ENCODE measurements at places on chromosomes 1 and 21.

- DNase-seq = no peak
Observed at GRCh38 chr1:202101184-202101583, 21.5 kb upstream of the GPR37L1 start.

GRCh38 chr1:226625326-226625725 is 76.8 kb downstream of the STUM start:
- DNase-seq = no peak

DNA sequence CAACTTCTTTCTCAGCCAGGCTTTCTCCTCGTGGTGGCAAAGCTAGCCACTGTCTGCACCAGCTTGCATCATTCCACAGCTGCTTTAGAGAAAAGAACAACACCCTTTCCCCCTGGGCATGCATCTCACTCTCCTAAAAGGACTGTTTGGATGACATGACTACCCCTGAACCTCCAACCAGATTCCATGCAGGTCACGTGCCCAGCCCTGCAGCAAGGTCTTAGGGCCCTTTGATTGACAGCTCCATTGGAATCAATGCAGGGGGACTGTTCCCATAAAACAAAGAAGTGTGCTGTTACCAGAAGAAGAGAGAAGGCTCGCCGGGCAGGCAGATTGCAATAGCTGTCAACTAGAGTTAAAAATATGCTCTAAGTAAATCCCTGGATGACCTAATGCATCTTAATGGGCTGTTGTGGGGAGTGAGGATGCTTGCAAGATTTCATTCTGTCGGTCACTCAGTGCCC is 24.4 kb downstream of the KCNA2 start:
- DNase-seq = no peak

GRCh38 chr1:48073798-48074530 is 76.8 kb upstream of the TRABD2B start:
- no peak for DNase-seq

DNA sequence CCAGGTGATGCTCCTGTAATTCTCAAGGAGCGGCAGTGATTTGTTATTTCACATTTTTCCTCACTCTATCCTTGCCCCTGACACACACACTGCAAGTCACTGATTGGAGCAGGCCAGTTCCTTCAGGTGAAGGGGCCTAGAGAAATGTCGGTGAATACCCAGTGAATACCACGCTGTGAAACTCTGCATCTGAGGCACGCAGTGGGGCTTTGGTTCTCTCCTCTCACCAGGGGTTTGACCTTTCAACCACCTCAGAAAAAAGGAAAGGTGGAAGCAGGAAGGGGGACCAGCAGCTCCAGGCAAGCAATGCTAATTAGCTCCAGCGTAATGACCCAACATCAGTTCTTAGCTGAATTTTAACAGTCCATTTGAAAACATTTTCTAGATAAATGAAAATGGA is 532 bp upstream of the FAM177B start:
- DNase-seq = no peak

DNA sequence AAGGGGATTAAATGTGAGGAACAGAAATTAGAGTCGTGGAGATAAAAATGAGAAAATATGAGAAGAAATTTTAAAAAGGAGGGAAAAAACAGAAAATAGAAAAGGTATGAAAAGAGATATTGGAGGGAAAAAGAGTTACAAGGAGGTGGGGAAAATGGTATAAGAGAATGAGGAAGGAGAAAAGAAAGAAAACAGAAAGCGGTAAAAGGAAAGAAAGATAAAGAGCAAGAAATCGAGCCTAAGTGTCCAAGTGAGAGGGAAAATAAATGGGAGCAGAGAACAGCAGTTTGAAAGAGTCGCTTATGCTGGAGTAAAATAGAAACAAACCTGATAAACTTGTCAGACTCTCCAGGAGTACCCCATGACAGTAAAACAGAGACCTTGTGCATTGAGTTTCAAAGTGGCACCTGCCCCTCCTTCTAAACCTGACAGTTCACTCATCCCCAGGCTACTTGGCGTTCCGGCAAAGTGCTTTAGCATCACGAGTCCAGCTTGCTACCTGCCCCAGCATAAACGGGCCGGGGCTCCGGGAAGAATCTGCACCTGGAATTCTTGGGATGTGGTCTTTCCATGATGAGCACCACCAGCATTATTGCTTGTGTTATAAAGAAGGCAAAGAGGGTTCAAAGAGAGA is 585 bp downstream of the NEGR1 start:
- no peak for DNase-seq

GRCh38 chr1:67850151-67850551 is 16.9 kb upstream of the GNG12 start:
- no peak for DNase-seq

GRCh38 chr1:218164111-218164929 is 120.8 kb upstream of the RRP15 start:
- no peak for DNase-seq

DNA sequence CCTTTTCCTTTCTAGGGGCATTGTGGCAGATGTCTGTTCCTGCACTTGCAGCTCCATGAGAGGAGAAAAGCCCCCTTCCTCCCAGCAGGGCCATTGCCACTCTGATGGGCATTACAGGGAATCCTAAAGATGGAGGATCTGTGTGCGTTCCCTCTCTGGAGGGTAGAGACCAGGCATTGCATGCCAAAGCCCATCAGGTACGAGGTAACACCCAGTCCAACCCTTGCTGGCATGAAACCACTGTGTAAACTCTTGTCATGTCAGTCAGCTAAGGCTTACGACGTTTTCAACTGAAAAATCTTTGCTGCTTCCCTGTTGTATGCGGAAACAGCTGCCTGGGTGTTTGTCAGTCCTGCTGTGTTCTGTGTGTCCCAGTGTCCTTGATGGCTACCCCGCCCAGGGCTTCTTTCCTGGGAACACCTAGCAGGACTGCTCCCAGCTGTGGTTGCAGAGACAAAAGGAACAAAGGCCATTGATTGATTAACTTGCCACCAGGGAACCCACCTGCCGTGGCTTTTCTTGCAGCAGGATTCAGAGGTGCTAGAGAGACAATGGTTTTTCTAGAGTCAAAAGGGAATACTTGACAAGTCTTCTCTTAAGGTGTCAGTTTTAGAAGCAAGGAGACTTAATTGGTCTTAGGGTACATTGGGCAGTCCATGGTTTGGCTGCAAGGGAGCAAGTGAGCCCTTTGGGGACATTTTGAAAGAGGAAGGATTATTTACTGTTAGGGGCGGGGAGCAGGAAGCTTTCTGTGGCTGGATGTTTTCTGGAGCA is 24.6 kb downstream of the B3GALT5 start:
- DNase-seq = no peak

DNA sequence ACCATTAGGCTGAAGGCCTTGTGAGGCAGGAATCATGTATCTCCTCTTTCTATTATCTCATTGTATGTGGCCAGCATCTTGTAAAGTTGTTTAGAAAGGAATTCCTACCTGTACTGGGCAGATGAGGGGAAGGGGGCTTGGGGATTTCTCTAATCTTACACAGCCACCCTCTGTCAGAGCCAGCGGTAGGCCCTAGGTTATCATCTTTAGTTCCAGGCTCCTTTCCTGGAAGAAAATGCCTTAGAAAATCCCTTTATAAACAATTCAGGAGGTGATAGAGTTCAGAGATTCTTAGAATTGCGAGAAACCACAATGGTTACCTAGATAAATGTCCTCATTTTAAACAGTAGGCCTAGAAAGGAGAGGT is 35.2 kb downstream of the DPT start:
- no peak for DNase-seq

- DNase-seq = no peak
Observed at GRCh38 chr1:83130886-83131691, 867.8 kb downstream of the TTLL7 start.

GRCh38 chr1:232579958-232580941 is 49.7 kb downstream of the SIPA1L2 start:
- DNase-seq = no peak

GRCh38 chr1:184563308-184563707 is 176.5 kb downstream of the C1orf21 start:
- no peak for DNase-seq

DNA sequence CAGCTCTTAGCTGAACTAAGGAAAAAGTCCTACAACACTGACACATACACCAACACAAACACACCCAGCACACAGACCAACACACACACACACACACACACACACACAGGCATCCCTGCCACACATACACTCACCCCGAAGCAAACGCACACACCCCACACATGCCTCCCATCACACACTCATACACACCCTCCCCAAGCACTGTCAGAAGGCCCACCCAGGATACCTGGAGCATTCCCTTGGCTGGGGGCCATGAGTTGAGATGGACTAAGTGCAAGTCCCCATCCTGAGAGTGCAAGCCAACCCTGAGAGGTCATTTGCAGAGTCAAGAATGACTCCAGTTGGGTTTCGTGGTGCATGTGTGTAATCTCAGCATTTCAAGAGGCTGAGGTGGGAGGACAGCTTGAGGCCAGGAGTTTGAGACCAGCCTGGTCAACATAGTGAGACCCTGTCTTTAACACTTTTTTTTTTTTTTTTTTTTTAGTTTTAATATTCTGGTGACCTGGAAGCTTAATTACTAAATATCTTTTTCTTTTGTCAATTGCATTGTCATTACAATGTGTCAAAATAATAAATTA is 117.3 kb downstream of the RHOU start:
- no peak for DNase-seq

GRCh38 chr21:45875881-45876280 is 105.7 kb upstream of the COL6A1 start:
- no peak for DNase-seq

DNA sequence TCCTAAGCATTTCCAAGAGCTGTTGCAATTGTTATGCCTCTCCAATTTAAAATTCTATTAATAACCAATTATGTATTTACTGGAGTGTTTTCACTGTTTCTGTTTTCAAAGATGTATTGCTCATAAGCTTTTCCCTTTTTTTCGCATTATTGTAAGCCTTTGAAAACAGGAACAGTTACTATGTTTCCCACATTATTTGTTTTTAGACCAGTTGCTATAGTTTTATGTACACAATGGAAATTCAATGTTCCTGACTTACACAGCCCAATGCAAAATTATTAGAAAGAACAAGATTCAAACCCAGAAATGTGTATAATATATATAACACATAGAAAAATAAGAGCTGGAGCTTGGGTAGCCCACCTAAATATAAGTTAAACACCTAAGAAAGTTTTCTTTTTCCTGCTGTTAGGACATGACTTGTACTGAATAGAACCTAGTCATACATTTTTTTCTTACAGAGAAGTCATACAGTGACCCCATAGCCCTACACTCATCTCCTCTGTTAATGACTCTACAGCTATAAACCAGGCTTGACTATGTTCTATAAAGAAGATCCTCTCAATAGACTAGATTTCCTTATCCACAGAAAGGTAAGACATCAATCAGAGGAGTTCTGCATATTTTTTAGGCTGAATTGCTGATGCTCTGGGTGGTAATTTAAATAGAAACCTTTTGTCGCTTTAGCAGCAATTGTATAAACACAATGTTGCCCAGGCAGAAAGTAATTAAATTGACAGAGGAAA is 299.6 kb downstream of the USH2A start:
- DNase-seq = no peak

GRCh38 chr1:116409751-116410191 is 36.7 kb downstream of the ATP1A1 start:
- no peak for DNase-seq

GRCh38 chr1:101174722-101175121 is 62.1 kb upstream of the S1PR1 start:
- DNase-seq = no peak

- DNase-seq = no peak
Observed at GRCh38 chr1:234827181-234827580, 217.2 kb upstream of the IRF2BP2 start.

DNA sequence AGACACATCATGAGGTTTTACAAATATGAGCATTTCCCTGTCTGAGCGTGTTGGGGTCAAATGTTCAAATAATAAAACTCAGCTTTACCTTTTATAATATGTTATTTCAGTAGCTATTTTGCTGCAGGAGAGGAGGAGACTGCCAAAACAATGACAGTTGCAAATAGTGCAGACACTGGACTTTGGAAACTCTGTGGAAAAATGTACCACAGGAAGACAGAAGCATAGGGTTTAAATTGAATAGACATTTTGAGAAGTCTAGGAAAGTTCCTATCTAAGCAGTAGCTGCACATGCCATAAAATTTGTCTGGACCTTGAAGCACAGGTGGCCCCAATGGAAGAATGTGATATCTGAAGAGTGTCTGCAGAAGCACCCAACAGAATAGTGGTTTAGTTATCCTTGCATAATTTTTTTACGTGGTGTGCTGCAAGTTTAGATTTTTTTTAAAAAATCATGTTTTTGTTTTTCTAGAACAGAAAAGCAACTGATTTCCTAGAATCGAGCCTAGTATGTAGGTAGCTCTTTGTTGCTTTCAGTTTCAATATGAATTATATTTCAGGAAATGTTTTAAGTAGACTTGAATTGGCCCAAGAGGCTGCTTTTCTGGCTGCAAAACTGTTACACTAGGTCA is 14.0 kb upstream of the GBP5 start:
- no peak for DNase-seq

DNA sequence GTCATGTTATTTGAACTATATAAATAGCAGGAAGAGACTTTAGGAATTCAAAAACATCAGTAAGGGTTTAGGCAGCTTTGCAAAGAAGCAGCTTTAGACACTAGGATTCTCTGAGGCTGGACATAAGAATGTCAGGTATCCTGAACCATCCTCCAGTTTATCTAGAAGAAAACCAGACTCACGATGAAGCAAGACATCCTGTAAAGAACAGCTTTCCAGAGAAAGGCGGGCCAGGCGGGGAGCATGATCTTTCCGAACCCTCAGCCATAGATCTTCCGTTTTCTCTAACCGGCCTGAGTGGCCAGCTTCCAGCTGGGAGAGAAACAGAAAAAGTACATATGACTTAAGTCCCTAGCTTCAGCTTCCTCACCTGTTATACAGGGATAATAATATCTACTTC is 39.3 kb upstream of the RBBP5 start:
- DNase-seq = no peak

GRCh38 chr21:43187715-43188114 is 18.9 kb downstream of the CRYAA start:
- no peak for DNase-seq

- DNase-seq = no peak
Observed at GRCh38 chr1:6093611-6094010, 47.9 kb downstream of the KCNAB2 start.

DNA sequence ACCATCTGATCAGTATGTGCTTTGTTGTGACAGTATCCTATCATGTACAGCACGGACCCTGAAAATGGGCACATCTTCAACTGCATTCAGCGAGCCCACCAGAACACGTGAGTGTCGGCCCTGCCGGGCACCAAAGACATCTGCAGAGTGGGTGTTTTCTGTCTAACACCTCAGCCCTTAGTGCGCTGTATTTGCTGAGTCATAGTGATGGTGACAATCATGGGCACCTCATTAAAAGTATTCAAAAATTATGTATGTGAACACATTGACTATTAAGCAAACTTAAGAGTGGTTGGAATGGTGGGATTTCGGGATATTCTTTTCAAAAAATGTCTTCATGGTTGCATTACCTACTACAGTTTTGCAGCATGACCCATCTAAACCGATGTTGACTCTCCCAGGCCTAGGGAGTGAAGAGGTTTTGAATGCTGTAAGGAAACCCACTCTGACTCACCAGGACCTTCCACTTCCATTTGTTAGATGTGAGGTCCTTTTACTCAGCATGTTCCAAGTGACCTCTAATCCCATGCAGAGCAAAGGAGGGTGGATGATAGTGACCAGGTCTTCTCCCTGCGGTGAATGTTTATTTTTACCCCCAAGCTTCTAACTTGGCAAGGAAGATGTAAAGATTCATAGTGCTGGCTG is 20.1 kb downstream of the MGST3 start:
- no peak for DNase-seq

Data from effector memory CD4-positive, alpha-beta T cell (primary cell).